ENCODE measurements at places on chromosomes 11 and 22.

GRCh38 chr22:37196539-37197450 is 8.7 kb upstream of the C1QTNF6 start:
- peak; percentile 30 for DNase-seq

- no peak for DNase-seq
Observed at GRCh38 chr11:121221496-121222200, 70.9 kb upstream of the SC5D start.

GRCh38 chr11:61356706-61357105 is 5.0 kb downstream of the CYB561A3 start:
- no peak for DNase-seq

DNA sequence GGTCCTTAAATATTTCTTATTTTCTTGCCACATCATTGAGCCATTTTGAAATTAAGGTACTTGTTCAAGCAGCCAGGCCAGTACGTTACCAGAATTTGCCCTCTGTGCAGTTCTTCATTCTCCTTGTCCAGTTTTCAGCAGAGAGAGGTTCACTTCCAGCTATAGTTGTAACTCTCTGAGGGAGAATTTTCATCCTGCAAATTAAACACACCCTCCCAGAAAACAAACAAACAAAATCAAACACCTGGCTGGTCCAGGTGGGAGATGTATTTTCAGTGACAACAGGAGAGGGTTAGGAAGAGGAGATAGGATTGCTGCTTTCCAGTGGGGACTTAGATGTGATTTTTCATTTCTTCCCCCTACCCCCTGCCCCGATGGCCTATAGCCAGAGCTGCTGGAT is 45.0 kb downstream of the LHFPL7 start:
- DNase-seq, result no peak

DNA sequence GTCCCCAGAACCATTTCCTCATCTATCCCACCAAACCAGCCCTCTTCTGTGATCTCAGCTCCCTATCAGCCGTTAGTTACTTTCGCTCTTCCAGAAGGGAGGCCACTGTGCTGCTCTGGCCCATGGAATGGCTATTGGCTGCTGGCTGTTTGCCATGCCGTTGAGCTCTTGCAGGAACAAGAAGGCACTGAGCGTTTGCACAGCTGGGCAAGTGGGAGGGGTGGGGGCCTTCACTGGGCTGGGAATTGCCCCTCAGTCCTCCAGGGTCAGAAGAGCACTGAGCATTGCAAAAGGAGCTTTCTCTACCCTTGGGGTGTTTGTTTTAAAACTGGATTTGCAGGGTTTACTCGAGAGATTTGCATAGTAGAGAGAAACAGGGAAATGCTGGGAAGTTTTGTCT is 129.0 kb upstream of the PARVA start:
- no peak for DNase-seq

GRCh38 chr11:3989921-3990290 is 104.7 kb upstream of the RRM1 start:
- DNase-seq, result no peak

GRCh38 chr11:3201112-3201581 is 17.5 kb downstream of the MRGPRG start:
- DNase-seq, result no peak

- DNase-seq, result no peak
Observed at GRCh38 chr11:2192435-2192834, 20.8 kb upstream of the TH start.

DNA sequence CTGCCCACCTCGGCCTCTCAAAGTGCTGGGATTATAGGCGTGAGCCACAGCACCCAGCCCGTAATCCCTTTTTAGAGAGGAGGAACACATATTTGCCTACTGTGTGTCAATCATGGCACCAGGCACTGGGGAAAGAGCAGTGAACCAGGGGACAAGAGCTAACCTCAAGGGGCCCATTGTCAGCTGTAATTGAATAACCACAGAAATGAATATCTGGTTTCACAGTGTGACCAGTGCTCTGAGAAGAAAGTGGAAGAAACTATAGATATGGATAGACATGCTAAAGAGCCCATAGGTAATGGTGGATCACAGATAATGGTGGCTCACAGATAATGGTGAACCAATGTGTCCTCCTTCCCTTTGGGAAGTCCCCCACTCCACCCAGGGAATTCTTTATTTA is 8.6 kb upstream of the KCTD14 start:
- no peak for DNase-seq

DNA sequence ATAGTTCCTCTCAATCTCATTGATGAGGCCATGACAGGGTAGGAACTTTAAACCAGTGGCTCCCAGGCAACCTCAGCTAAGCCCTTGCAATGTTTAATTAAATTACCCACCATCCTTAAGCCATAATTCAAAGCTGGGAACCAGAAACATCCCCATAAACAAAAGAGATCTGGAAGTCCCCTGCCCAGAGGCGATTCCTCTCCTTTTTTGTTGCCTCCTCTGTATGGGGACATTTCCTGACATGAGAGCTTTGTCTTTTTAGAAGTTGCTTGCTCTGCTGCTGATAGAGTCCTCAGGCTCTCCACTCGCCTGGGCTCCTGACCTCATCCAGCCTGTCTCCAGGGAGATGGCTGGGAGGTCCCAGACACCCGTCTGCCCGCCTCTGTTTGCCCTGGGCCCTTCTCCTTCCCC is 3.2 kb downstream of the DTX4 start:
- DNase-seq, result peak; percentile 45

- no peak for DNase-seq
Observed at GRCh38 chr22:42855721-42856120, 1.4 kb downstream of the ARFGAP3 start.

GRCh38 chr22:37386441-37386840 is 40.8 kb downstream of the ELFN2 start:
- DNase-seq, result peak; percentile 72

DNA sequence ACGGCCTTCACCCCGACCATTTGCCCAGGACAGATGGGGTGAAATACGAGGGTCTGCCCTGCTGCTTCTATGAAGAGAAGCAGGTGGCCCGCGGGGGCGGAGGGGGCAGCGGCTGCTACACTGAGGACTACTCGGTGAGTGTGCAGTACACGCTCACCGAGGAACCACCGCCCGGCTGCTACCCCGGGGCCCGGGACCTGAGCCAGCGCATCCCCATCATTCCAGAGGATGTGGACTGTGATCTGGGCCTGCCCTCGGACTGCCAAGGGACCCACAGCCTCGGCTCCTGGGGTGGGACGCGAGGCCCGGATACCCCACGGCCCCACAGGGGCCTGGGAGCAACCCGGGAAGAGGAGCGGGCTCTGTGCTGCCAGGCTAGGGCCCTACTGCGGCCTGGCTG is 11.2 kb downstream of the C22orf31 start:
- no peak for DNase-seq

DNA sequence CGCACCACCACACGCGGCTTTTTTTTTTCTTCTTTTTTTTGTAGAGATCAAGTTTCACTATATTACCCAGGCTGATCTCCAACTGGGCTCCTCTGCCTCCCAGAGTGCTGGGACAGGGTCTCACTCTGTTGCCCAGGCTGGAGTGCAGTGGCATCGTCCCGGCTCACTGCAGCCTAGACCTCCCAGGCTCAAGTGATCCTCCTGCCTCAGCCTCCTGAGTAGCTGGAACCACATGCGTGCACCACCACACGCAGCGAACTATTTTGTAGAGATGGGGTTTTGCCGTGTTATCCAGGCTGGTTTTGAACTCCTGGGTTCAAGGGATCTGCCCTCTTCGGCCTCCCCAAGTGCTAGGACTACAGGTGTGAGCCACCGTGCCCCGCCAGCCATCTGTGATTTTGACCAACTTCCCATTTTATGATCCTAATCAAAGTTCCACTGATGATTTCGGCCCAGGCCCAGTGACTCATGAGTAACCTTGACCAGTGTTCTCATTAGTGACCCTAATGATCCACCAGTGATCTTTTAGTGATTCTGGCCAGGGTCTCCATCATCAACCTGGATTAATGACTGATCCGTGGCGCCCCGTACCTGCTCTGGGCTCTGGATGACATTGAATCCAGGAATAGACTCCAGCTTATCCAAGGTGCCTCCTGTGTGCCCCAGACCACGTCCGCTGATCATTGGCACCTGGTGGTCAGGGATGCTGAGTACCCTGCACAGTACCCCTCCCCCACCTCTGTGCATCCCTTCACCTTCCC is 1.7 kb downstream of the TYMP start:
- DNase-seq, result no peak

DNA sequence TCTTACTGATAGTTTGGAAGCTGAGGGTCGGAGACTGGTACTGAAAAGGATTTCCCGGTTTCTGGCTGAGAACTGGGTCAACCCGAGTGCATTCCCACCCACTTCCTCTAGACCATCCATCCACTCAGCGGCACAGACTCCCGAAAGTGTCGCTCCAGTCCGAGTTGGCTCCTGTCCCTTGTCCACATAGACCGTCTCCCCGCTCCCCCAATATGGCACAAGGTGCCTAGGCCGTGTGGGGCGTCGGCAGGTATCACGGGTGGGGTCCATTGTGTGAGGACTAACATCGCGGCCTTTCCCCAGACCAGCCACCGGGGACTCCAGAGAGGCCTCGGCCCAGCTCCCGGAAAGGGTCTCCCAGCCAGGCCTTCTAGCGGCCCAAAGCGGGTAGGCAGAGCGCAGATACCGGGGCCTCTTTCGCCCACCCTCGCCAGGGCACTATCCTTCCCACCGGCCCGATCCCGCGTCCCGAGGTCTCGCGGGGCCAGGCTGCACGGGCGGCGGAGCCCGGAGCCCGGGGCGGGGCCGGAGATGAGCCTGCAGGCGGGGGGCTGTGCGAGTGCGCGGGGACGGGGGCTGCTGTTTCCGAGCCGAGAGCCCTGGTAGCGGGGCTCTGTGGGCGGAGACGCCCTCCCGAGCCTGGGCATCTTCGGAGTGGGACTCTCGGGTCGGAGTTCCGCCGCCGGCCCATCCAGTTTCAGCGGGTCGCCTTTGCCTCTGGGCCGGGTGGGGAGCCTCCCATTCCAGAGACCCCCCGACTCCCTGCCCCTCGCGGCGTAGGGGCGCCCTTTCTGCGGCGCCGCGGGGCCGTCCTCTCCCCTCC is 21.1 kb downstream of the SERPINH1 start:
- peak; percentile 94 for DNase-seq

GRCh38 chr11:125074511-125075241 is 11.6 kb downstream of the SLC37A2 start:
- no peak for DNase-seq

- no peak for DNase-seq
Observed at GRCh38 chr22:43910178-43910695, 13.4 kb upstream of the PNPLA3 start.

- no peak for DNase-seq
Observed at GRCh38 chr11:118245936-118246562, 6.1 kb downstream of the MPZL3 start.

DNA sequence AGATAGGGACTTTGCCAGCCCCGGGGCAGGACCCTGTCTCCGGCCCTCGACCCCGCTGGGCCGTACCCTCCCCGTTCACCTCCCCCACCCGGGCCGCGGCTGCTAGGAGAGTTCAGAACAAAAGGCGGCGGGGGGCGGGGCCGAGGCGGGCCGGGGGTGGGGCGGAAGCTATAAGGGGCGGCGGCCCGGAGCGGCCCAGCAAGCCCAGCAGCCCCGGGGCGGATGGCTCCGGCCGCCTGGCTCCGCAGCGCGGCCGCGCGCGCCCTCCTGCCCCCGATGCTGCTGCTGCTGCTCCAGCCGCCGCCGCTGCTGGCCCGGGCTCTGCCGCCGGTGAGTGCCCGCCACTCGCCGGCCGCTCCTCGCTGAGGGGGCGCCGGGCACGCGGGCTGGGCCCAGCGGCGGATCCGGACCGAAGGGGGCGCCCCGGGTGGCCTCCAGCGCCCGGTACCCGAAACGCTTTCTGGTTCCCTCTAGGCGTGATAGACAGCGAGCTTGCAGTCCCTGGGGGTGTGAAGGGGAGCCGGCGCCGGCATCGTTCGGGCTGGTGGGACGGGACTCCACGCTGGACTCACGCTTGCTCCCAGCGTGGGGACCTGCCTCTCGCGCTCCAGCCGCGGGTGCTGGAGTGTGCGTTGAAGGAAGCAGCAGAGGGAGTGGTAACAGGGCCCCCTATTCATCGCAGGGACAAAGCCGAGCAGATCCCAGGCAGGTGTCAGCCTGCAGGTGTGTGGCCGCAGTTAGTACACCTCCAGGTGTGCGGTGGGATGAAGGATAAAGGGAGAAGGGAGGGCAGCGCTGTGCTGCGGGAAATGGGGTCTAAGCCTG is at the start of gene MMP11:
Gene MMP11 (plus strand): TSS at position 201 of the 825 bp plus-strand sequence. CDS start 22 bp downstream, at position 223.
- DNase-seq, result peak; percentile 75

DNA sequence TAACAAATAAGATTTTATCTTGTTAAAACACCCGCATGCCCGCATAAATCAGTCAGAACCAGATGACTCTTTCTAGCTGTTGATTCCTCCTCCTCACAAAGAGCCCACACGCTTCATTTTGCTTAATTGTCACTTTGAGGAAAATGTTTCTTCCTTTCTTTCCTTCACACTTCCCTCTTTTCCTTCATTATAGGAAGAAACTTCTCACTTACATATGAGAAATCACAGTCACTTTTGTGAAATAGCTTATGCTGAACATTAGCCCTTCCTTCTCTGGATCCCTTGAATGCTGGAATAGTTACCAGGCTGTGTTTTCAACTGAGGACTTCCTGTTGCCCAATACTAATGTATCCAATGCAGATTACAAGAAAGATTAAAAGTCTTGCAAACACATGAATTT is 5.8 kb downstream of the MS4A6E start:
- no peak for DNase-seq

DNA sequence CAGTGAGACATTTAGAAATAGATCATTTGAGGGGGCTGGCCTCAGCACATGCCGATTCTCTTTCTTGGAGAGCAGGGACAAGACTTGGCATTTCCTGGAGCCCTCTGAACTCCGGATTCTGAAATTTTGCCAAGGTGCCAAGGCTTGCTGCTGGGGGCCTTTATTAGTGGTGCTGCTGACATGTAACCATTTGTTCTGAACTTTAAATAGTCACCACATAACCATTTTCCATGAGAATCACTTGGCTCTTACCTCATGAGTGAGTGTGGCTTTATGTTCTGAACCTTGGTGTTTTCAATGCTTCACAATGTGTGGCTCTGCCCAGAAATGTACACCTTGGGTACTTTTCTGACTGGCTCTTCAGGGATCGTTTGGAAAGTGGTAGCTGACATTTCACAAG is 33.3 kb downstream of the SYT13 start:
- DNase-seq, result no peak

- DNase-seq, result no peak
Observed at GRCh38 chr11:29334776-29335130, 682.1 kb downstream of the KCNA4 start.

DNA sequence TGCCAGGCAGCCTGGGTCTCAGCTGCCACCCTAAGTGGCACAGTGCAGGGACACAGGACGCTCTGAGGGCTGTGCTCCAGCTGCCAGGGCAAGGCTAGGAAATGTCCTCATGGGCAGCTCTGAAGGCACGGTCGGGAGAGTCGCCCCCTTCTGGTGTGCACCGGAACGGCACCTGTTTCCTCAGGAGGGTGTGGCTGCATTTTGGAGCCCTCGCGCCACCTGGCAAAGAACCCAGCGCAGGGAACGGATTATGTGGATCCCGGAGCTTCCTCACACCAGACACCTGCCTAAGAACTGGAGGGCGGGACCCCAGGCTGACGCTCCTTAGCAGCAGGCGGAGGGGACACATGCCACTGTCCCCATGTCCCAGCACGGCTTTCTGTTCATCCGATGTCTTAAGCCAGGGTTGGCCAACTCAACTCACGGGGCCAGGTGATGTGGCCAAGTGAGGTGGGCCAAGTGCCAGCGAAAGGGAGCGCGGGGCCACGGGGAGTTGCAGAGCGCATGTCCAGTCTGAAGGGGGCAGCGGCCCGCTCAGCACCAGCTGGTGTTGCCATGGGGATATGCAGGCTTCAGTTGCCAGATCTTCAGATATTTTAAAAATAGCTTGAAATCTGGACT is 5.1 kb upstream of the SLC22A8 start:
- DNase-seq, result no peak

GRCh38 chr11:87897921-87898320 is 277.3 kb downstream of the RAB38 start:
- no peak for DNase-seq

Measured in eye (tissue), 1 donor.